ENCODE measurements at places on chromosomes 12 and 14. TPM values are rescaled to one million over a fixed set of nuclear protein-coding genes. Genes with fewer than 3 reads are reported as not detected.

Gene MANSC4
- total RNA-seq = not detected

Gene HSPB8
- total RNA-seq = 7.0 TPM

Gene AHNAK2
- total RNA-seq = 76.0 TPM

Gene LPAR5
- not detected for total RNA-seq

Gene KRT3
- not detected for total RNA-seq

All from vein endothelial cell (primary cell).